ENCODE measurements at places on chromosomes 11 and 22. TPM values are rescaled to one million over a fixed set of nuclear protein-coding genes. Genes with fewer than 3 reads are reported as not detected.
A peak's percentile ranks its signal among the peaks of the same experiment; 100 is the strongest.

KRTAP5-8 gene
- not detected for total RNA-seq

DNA sequence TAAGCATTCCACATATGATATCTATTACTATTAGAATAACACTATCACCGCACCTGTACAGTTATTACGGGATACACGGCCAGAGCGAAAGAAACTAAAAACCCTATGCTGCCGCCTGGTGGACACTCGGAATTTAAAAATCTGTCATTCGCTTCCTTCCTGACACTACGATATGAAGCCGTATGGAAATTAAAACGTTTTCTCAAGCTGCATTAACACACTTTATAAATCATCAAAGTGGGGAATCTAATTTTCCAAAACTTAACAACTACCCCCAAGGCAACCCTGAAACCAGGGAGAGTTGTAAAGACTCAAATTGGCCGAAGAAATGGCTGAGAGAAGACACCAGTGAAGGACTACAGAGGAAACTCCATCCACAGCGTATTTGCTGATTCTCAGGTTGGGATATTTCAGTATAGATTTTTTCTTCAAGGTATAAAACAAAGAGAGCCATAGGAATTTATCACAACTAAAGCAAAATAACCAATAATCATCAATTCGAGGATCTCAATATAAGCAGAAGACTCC lies 1.4 kb downstream of the CCDC73 start:
- peak; percentile 60 for DNase-seq

DNA sequence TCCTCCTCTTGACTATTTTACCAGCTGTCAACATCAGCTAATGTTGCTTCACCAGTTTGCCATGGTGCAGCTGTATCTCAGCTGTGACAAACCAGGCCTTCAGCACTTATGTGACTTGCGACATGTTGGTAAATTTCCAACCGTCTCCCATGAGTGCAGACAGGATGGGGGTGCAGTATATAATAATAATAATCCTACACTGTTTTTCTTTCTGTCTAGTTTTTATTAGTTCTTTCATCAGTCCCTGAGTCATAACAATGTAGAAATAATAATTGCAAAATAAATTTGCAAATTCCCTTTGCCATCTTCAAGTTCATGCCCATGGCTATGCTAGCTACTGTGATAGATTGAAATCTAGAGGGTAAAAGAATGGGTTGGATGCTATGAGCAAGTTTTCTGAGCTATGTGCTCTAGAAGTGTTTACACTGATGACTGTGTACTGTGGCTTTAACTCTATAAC lies 4.9 kb downstream of the MMP13 start:
- DNase-seq, result no peak

- DNase-seq, result no peak
These were observed 22.4 kb downstream of the DUSP8 start for GRCh38 chr11:1549338-1550330.

DNA sequence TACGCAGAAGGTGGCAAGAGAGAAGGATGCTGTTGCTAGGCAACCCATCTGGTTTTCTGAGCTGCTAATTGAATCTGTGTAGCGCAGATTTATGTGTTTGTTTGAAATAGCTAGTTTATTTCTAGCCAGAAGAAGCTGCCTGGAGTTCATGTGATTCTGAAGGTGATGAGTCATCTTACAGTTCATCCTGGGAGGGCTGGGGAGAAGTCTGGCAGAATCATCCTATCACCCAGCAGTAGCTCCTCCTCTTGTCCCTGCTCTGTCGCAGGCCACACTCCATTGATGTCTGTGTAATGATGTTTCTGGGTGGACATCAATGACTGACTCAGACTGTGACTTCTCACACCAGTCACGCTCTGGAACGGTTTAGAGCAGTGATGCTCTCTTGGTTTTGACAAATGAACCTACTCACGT lies 4.8 kb upstream of the FBXO7 start:
- no peak for DNase-seq

Data from thyroid gland (tissue), 4 donors.